ENCODE measurements at places on chromosomes 5 and 9. TPM values are rescaled to one million over a fixed set of nuclear protein-coding genes. Genes with fewer than 3 reads are reported as not detected.
A peak's percentile ranks its signal among the peaks of the same experiment; 100 is the strongest.

GRCh38 chr9:3955305-3955687 is 344.6 kb downstream of the GLIS3 start:
- no peak overlapping the region for H3K4me3 ChIP-seq
- no peaks in the 10 kb centered on the region for H3K27me3 ChIP-seq
- no peaks in the 10 kb centered on the region for H3K36me3 ChIP-seq
- DNase-seq = no peak

DNA sequence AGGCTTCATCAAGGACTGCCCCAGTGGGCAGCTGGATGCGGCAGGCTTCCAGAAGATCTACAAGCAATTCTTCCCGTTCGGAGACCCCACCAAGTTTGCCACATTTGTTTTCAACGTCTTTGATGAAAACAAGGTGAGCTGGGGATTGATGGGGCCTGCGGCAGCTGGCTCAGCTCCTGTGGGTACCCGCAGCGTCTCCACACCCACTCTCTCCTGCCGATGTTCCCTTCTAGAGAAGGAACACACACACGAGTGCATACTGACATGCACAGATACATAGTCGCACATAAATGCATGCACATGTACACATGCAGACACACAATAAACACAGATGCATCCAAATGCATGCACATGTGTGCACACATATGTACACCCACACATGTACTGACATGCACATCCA is 45.6 kb downstream of the NCS1 start:
- no peaks in the 10 kb centered on the region for H3K4me1 ChIP-seq
- no peak for DNase-seq

GRCh38 chr9:71487061-71487460 is 281.3 kb downstream of the CEMIP2 start:
- no peak overlapping the region for H3K4me3 ChIP-seq
- peaks cover 19% of the 10 kb centered on the region for H3K27me3 ChIP-seq
- H3K4me1 ChIP-seq = no peaks in the 10 kb centered on the region
- no peaks in the 10 kb centered on the region for H3K36me3 ChIP-seq
- no peak for DNase-seq

DNA sequence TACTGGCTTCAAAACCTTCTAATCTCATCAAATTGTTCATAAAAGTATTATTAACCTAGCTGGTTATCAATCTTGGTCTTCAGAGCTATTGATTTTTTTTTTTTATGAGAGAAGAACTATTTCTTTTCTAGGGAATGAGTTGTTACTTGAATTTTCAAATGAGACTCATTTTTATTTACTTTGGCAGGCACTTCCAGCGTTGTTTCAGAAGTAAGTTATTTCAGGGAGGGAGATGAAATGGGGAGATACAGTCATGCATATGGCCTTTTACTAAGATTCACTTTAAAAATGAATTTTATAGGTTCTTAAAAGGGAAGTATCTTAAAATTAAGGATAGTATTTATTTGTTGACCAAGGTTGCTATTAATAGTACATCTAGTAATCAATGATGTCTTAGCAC is 129.6 kb downstream of the IZUMO3 start:
- no peak overlapping the region for H3K4me3 ChIP-seq
- no peaks in the 10 kb centered on the region for H3K36me3 ChIP-seq
- no peaks in the 10 kb centered on the region for H3K27me3 ChIP-seq
- no peaks in the 10 kb centered on the region for H3K4me1 ChIP-seq

- H3K4me1 ChIP-seq = peaks cover 3% of the 10 kb centered on the region
- H3K36me3 ChIP-seq = no peaks in the 10 kb centered on the region
- peaks cover 2% of the 10 kb centered on the region for H3K27me3 ChIP-seq
- peak; percentile 15 for DNase-seq
- H3K4me3 ChIP-seq = no peak overlapping the region
- H3K27ac ChIP-seq = no peak overlapping the region
Measured at GRCh38 chr5:168076561-168076991, 214.9 kb upstream of the WWC1 start.

The MSMP gene
- not detected for total RNA-seq

The NAIF1 gene
- 10.2 TPM for total RNA-seq

The DOLPP1 gene
- 13.9 TPM for total RNA-seq

The GLRA1 gene
- total RNA-seq = not detected
